ENCODE measurements at places on chromosomes 16 and 17.

GRCh38 chr17:50605429-50605828, 29.3 kb upstream of the ABCC3 start:
- no peak for DNase-seq

- DNase-seq = peak; percentile 73
Observed at GRCh38 chr17:49996495-49997300, 1.7 kb upstream of the DLX3 start.

- DNase-seq = no peak
Observed at GRCh38 chr17:48970865-48971687, 2.7 kb upstream of the GIP start.

- no peak for DNase-seq
Observed at GRCh38 chr16:31436221-31437045, 6.2 kb downstream of the ZNF843 start.

DNA sequence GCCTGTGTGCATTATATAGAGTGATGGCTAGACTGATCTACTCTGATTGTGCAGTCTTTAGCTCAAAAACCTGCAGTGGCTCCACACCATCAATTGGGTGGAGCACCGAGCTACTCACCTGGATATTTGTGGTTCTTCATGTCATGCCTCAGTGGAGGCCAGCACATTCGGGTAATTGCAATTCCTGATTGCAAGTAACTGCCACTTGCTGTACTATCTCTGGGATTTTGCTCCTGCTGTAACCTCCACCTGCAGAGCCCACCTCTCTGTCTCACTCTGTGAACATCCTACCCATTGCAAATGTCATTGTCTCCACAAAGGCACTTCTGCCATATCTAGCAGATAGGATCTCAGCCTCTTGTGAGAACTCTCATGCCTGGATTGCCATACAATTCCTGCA, 1.7 kb upstream of the CCL1 start:
- no peak for DNase-seq

Measured in left ventricle myocardium superior (tissue), 1 donor.